Mesothelial cell of epicardium (in vitro differentiated cells): ENCODE measurements at places on chromosomes 5 and 9.
A peak's percentile ranks its signal among the peaks of the same experiment; 100 is the strongest.

DNA sequence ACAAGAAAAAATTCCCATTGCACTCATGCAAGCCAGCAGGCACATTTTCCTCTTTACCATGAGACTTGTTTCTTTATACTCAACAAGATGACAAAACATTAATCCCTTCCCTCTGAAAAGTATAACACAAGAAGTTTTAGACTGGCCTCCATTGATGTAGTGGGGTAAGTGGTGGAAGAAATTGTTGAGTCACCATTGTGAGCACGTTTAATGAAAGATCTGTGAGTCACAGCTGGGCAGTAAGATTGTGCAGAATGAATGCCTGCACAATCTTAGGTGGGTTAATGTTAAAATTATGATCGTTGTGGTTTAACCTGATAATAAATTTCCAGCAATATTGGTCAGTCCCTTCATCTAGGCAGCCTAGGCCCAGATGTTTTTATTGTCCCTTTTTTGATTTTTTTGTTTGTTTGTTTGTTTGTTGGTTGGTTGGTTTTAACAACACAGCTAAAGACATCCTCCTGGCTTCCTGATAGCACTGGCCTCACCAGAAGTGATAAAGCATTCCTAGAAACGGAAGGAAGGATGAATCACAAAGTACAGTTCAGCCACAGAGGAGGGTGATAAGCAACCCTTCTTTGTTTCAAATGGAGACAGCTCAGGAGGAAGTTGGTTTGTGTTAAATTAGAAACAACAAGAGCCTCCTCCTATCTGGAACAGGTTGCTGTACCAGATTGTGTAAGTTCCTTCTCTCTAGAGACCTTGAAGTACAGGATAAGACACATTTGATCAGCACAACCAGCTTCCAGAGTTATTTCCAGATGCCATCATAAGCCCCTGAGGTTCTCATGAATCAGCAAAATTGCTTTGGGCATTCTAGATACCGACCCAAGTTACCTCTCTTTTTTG lies 40.3 kb downstream of the SLC24A2 start:
- DNase-seq = no peak

DNA sequence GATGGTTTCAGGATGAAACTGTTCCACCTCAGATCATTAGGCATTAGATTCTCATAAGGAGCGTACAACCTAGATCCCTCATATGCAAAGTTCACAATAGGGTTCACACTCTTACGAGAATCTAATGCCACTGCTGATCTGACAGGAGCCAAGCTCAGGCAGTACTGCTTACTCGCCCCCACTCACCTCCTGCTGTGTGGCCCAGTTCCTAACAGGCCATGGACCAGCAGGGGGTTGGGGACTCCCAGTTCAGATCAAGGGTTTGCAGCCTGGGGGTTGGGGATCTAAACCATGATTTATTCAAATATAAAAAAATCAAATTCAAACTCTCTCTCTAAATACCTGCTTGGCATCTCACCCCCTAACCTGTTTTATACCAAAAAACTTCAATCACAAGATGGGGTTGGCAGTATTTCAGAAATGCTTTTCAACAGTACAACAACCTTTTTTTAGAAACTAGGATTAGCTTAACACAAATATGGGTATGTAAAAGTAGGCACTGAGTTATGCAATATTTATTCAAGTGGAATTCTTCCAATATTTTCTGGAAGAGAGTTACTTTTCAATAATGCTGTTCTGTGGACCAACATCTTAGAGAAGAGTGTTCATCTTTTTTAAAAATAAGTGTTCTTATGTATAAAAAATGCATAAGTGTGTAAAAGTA lies 30.1 kb upstream of the SLC12A2 start:
- no peak for DNase-seq

DNA sequence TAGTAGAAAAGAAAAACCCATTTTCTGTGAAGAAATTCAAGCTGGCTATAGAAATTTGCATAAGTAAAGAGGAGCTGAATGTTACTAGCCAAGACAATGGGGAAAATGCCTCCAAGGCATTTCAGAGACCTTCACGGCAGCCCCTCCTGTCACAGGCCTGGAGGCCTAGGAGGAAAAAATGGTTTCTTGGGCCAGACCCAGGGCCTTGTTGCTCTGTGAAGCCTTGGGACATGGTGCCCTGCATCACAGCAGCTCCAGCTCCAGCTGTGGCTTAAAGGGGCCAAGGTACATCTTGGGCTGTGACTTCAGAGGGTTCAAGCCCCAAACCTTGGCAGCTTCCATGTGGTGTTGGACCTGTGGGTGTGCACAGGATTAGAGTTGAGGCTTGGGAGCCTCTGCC lies 130.0 kb upstream of the DMRTA1 start:
- no peak for DNase-seq

DNA sequence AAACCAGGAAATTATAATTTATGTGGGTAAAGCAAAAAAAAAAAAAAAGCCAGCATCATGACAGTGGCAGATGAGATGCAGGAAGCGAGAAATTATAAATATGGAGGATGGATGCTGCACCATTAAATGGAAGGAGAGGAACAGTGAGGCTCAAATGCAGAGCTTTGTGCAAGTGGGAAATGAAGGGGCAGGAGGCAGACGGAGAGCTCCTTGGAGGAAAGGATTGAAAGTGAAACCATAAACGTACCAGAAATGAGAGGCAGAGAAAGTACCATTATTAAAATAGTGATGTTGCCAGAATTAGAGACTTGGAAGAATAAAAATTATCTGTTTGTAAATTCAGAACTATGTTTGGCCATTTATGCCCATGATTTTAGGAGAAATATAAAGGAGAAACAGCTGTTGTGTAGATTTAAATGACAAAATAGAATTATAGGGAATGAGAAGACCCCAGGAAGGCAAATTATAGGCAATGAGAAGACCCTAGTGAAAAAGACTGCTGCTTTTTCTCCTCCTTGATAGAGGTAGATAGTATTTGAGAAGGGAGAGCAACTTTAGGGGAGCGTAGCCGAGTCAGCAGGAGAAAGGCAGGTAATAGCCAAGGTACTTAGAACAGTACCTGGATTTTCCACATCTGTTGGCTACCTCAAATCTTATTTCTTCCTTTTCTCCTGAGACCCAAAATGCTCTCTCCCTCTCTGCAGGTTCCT lies 341.0 kb upstream of the CD180 start:
- DNase-seq = no peak

DNA sequence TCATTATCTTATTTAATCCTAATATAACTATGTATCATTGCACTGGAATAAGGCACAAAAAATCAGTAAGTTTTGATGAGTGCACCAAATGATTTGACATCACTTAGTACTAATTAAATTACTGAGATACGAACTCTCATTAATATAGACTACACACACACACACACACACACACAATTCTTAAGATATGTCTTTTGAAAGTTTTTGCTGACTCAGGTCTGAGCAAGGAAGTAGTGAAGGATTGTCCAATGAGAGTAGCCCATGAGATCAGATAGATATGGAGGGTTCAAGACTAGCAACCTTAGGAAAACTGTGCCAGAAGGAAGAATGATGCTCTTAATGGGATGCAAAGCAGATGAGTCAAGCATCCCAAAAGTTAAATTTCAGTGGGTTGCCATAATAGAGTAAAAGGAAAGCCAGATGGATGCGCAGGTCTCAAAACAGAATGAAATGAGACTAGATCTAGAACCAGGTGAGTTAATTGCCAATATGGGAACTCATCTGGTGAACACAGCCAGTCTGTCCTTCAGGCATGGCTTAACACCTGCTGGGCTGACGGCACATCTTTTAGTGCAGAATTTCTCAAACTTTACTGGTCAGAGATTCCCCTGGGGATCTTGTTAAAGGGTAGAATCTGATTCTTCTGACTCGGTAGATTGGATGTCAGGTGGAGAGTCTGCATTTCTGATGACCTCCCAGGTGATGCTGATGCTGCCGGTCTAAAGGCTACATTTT lies 197.0 kb upstream of the NR4A3 start:
- DNase-seq = no peak

DNA sequence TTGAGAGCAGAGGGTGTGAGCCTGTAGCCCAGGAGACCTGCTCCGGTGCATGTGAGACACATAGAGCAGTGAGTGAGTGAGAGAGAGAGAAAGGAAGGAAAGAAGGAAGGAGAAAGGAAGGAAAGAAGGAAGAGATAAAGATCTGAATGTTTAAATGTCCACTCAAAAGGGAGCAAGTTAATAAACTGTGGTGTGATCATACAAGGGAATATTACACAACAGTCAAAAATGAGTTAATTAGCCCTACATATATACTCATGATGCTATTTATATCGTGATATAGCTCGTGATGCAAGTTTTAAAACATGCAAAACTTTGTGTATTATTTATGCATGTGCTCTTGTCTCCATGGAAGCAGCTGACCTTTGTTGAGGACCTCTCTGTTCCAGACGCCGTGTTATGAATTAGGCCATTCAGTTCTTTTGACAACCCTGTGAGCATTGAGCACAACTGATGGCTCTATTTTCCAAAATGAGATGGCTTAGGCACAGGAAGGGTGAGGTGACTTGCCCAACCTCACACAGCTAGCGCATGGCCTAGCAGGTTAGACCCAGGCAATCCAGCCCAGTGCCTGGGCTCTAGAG lies 70.6 kb downstream of the HMCN2 start:
- DNase-seq = no peak

- DNase-seq = peak; percentile 46
Observed at GRCh38 chr5:176365351-176366231, at the start of gene ARL10. TSS of gene ARL10 (plus strand) at chr5:176365487. CDS start at chr5:176365564, 77 bp downstream.

- no peak for DNase-seq
Observed at GRCh38 chr5:136205941-136206340, 13.0 kb upstream of the SMIM32 start.

GRCh38 chr5:95916687-95917085 lies 45.0 kb downstream of the ELL2 start:
- no peak for DNase-seq

DNA sequence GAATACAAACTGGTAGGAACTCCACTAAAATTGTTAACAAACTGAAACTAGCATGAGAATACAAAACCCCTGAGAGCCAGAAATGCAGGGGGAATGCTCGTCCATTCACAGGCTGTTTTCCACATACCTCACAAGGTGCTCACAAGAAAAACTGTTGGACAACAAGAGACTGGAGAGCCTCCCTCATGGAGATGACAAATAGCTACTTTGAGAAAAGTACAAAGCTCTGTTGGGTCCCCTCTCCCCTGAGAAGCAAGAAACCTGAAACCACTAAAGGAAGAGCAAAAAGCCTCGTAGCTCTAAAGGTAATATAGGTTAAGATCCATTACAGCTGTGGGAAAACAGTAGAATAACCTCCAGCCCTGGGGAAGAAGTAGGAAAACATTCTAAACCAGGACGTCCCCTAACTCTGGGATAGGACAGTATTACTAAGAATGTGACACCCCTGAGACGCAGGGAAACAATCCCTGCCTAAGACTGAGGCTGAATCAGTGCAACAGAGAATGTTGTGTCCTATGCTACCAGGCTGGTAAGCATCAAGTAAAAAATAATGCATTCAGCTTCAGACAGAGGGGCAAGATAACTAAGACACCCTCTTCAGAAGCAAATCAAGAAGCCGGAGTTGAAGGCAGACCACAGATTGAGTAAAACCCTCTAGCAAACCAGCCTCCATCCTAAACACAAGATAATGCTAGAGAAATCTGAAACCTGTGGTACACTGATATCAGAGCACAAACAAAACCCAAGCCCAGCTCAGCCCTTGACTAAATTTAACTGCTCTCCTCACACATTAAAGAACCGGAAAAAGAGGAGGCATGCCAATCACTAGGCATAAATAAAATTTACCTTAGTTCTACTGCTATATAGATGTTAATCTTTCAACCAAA lies 160.2 kb downstream of the SSBP2 start:
- DNase-seq = no peak

GRCh38 chr5:165196961-165197360 lies 1691.5 kb downstream of the MAT2B start:
- no peak for DNase-seq

DNA sequence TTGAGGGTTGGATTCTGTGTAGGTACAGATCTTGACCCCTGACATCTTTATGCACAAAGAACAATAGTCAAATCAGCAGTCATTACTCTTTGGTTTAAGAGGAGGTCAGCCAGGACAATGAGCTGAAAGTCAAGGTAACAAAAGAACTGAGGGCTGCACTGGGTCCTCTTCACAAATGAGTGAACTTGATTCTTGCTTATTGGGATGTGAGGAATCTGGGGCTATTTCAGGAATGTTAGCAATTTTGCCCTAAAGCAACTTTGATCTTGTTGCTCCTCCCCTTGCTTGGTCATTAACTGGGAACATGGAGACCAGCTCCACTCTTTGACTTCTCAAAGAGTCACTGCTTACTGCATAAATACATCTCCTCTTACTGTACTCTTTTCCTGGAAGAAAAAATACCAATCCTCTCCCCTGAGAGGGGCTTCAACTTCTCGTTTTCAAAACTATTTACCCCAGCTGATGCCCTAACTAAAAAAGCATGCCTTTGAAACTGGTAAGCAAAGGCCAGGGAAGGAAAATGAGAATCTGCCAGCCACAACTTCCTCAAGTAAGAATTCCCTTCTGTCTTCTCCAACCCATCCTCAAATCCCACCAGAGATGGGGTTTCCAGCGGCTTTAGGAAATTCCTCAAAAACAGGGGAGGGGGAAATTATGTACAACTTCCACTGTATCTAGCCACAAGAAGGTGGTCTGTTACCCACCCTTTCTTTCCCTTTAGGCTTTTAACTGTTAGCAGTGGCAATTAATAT lies 368.3 kb downstream of the ENC1 start:
- no peak for DNase-seq

DNA sequence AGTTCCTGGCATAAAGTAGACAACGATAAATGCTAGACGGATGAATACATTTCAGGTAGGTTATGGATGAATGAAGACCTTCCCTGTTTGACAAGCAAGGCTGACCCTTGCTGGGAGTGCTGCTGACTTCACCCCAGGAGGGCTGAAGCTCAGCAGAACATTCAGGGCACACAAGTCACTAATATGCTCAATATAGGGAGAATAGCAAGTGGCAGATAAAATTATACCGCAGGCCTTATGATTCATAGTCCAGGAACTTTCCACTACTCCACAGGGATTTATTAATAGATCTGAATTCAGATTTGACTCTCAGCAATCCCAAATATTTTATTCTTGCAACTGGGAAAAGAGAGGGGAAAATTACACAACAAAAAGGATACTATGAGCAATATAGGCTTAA lies 38.2 kb upstream of the GRAMD2B start:
- no peak for DNase-seq

- no peak for DNase-seq
Observed at GRCh38 chr5:143186623-143187022, 216.9 kb downstream of the NR3C1 start.

GRCh38 chr5:126499853-126500342 lies 76.7 kb downstream of the GRAMD2B start:
- no peak for DNase-seq

DNA sequence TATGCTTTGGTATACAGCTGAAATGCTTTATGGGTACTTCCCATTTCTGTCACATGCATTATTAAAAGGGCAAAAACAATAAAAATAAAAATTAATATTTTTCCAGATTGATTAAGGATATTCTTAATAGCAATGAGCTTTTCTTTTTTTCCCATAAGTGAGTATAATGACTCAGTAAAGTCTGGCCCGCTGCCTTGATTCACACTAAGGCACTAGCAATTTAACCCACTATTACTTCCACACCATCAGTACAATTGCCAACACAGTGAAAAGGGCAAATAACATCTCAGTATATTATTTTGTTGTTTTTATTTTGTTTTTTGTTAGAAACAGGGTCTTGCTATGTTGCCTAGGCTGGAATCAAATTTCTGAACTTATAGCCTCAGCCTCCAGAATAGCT lies 150.1 kb downstream of the RNF180 start:
- no peak for DNase-seq
